Pancreas (tissue), 10 donors: ENCODE measurements at places on chromosomes 1 and 21. TPM values are rescaled to one million over a fixed set of nuclear protein-coding genes. Genes with fewer than 3 reads are reported as not detected.

The GREM2 gene
- total RNA-seq: 0.12 TPM

The CLCA1 gene
- not detected for total RNA-seq

The IGSF5 gene
- total RNA-seq: 0.89 TPM

The KRTAP19-1 gene
- not detected for total RNA-seq

The PRELP gene
- 2.5 TPM for total RNA-seq

The MMP23B gene
- total RNA-seq: 3.9 TPM

The SLC37A1 gene
- 4.7 TPM for total RNA-seq

The ITLN1 gene
- 0.19 TPM for total RNA-seq
